ENCODE measurements at places on chromosomes 2 and 18. TPM values are rescaled to one million over a fixed set of nuclear protein-coding genes. Genes with fewer than 3 reads are reported as not detected.

Gene USP34
- 97.4 TPM for total RNA-seq

Gene ANKRD62
- 0.13 TPM for total RNA-seq

Gene VIL1
- 0.44 TPM for total RNA-seq

Gene POTEJ
- not detected for total RNA-seq

Gene PKDCC
- total RNA-seq: 9.6 TPM

Gene SYT4
- total RNA-seq: 0.26 TPM

Gene PROKR1
- 0.38 TPM for total RNA-seq

Gene HS1BP3
- total RNA-seq: 33.6 TPM

Gene CHST10
- total RNA-seq: 20.6 TPM

Gene TTC21B
- total RNA-seq: 101 TPM

Gene CNDP1
- total RNA-seq: not detected

Gene MARCO
- total RNA-seq: not detected

Gene TMEM163
- total RNA-seq: 150 TPM

Gene SPC25
- total RNA-seq: 6.2 TPM

Gene ANKRD30BL
- not detected for total RNA-seq

Gene FKBP1B
- total RNA-seq: 31.1 TPM

Gene ALS2
- total RNA-seq: 43.1 TPM

Gene DNAJC27
- total RNA-seq: 3.5 TPM

Gene MAP4K4
- total RNA-seq: 427 TPM

Gene PPP1R1C
- 0.97 TPM for total RNA-seq

Gene DNAJC5G
- total RNA-seq: not detected

Gene LRRFIP1
- 105 TPM for total RNA-seq

Gene OSBPL6
- 3.0 TPM for total RNA-seq

Gene TEKT4
- total RNA-seq: not detected

Gene RGPD4
- total RNA-seq: not detected

Gene CIB4
- total RNA-seq: not detected

Gene CENPA
- total RNA-seq: 3.9 TPM

Gene TMEM214
- 55.3 TPM for total RNA-seq

Gene CAPN10
- 47.8 TPM for total RNA-seq

Gene DTNA
- total RNA-seq: 17.9 TPM

Gene TMEM169
- 3.2 TPM for total RNA-seq

Gene SLC8A1
- 0.80 TPM for total RNA-seq

Gene ZSWIM2
- not detected for total RNA-seq

Measured in endothelial cell (in vitro differentiated cells).